B cell (primary cell): ENCODE measurements at places on chromosomes 11 and 22. TPM values are rescaled to one million over a fixed set of nuclear protein-coding genes. Genes with fewer than 3 reads are reported as not detected.

The MUC5AC gene
- not detected in 2 replicates for total RNA-seq

The CHORDC1 gene
- 70.6 and 76.9 TPM in 2 replicates for total RNA-seq

The OR6T1 gene
- not detected in 2 replicates for total RNA-seq

The OR51F1 gene
- total RNA-seq = not detected in 2 replicates

GRCh38 chr11:109762546-109762945 is 330.6 kb upstream of the ZC3H12C start:
- no peak for DNase-seq
- H3K27me3 ChIP-seq = no peaks in the 10 kb centered on the region
- H3K27ac ChIP-seq = no peak overlapping the region

DNA sequence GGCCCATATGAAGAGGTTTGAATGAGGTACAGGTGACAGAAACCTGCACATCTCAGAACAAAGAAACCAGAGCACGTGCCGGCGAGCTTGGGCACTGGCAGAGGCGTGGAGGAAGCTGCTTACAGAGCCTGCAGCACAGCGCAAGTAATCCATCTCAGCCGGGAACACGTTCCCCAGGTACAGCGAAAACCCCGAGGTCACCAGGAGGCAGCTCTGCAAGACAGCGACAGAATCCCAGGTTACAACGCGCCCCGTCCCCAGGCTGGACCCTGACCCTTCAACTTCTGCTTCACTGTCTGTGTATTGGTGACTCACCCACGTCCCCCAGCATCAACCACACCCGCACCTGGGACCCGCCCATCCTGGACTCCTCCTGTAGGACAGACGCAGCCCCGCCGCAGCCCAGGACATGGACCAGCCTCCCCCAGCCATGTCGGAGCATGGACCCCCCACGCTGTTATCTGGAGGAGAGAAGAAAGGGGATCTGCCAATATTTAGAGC is 2.2 kb downstream of the MLC1 start:
- H3K4me3 ChIP-seq = no peak overlapping the region
- no peaks in the 10 kb centered on the region for H3K27me3 ChIP-seq
- no peak overlapping the region for H3K27ac ChIP-seq
- no peaks in the 10 kb centered on the region for H3K36me3 ChIP-seq
- DNase-seq = no peak

DNA sequence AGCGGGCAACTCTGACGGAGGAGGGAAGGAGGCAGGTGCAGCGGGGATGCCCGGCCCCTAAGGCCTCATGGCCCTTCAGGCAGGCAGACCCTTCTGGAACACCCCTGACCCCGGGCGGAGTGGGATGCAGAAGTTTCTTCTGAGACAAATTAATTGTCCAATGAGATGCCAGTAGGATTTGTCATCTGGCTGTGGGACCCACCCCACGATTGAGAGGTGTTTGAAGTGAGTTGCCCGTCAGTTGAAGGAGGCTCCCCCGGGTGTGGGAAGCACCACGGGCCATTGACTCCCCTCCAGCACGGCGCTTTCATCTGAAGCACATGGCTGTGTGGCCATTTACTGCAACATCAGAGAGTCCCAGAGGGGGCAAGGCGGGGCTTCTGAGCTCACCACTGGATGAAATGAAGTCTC is 527.8 kb downstream of the BRD1 start:
- H3K27ac ChIP-seq = no peak overlapping the region
- DNase-seq = no peak
- H3K4me1 ChIP-seq = no peaks in the 10 kb centered on the region
- peaks cover 5% of the 10 kb centered on the region for H3K27me3 ChIP-seq
- no peaks in the 10 kb centered on the region for H3K36me3 ChIP-seq

DNA sequence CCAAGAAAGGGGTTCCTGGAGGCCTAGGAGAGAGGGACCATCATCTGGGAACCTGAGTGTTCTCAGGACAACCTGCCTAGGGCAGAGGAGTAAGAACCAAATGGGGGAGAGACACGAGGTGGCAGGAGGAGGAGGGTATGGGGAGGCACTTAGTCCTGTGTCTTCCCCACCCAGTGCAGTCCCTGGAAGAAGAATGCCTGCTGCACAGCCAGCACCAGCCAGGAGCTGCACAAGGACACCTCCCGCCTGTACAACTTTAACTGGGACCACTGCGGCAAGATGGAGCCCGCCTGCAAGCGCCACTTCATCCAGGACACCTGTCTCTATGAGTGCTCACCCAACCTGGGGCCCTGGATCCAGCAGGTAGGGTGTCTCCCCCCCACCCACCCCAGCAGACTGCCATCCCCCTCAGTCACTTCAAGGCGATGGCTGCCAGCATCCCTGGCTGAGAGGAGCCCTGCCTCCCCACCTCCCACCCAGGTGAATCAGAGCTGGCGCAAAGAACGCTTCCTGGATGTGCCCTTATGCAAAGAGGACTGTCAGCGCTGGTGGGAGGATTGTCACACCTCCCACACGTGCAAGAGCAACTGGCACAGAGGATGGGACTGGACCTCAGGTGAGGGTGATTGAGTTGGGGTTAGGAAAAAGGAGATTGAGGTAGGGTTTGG is 3.7 kb upstream of the INPPL1 start:
- H3K4me1 ChIP-seq = peaks cover 39% of the 10 kb centered on the region
- H3K4me3 ChIP-seq = peak overlapping the region; percentile 13
- no peak for DNase-seq
- no peaks in the 10 kb centered on the region for H3K27me3 ChIP-seq

GRCh38 chr11:46369458-46370152 is 11.9 kb upstream of the MDK start:
- H3K27ac ChIP-seq = no peak overlapping the region
- peaks cover 20% of the 10 kb centered on the region for H3K36me3 ChIP-seq
- no peaks in the 10 kb centered on the region for H3K27me3 ChIP-seq
- H3K4me3 ChIP-seq = no peak overlapping the region
